ENCODE measurements at places on chromosomes 2 and 18.

GRCh38 chr2:181054256-181054655, 73.9 kb downstream of the UBE2E3 start:
- DNase-seq = no peak

GRCh38 chr2:102304268-102304667, 7.1 kb upstream of the IL1RL1 start:
- no peak for DNase-seq

GRCh38 chr2:230666446-230666845, 46.2 kb upstream of the CAB39 start:
- no peak for DNase-seq

DNA sequence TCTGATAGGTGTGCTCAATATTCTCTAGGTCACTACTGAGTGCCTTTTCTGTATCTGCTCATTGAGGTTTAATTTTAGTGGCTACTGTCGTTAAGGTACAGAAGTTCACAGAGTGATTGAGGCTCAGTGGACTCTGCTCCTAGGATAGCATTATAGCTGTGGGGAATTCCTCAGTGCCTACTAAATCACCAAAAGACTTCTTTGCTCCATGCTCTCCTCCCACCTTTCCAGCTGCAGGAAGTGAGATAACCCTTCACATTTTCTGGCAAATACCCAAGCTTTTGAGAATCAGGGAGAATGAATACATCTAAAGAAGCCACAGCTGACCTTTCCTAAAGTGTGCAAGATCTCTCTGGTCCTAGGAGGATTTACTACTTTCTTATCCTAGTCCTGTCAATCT, 95.2 kb upstream of the FSIP2 start:
- no peak for DNase-seq

- DNase-seq = no peak
These were observed 60.7 kb upstream of the PPM1B start for GRCh38 chr2:44107974-44108373.

DNA sequence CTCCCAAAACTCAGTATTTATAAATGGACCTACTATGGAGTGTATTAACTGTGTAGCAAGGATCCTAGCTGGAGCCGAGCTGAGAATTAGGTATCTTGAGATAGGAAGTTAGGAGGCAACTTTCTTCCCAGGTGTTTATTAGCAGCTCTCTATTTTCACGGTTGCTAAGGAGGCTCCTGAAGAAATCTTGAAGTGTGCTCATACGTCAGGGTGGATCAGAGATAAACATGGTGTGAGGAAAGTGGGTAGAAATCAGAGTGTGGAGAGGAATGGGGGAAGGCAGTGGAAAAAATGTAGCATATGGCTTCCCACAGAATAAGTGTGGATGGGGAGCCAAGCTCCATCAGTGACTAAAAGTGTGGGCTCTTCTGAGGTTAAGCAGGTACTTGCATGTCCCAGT, 104.3 kb downstream of the ABCA12 start:
- DNase-seq = no peak

DNA sequence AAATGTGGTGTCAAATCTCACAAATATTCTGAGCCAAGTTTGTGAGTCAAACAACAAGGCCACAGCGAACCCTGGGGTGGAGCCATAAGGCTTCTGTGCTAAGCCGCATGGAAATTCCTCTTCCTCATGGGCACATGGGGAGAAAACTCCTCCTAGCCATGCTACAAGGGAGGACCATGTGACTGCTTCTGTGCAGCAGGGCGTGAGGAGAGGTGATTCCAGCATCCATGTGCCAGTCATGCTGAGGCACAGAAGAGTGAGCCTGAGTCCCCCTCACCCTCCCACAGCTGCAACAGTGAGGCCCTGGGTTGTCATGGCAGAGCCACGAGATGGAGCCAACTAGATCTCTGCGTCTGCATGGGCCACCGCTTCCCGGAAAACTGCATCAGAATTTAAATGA, 488.8 kb upstream of the RAB6C start:
- no peak for DNase-seq

DNA sequence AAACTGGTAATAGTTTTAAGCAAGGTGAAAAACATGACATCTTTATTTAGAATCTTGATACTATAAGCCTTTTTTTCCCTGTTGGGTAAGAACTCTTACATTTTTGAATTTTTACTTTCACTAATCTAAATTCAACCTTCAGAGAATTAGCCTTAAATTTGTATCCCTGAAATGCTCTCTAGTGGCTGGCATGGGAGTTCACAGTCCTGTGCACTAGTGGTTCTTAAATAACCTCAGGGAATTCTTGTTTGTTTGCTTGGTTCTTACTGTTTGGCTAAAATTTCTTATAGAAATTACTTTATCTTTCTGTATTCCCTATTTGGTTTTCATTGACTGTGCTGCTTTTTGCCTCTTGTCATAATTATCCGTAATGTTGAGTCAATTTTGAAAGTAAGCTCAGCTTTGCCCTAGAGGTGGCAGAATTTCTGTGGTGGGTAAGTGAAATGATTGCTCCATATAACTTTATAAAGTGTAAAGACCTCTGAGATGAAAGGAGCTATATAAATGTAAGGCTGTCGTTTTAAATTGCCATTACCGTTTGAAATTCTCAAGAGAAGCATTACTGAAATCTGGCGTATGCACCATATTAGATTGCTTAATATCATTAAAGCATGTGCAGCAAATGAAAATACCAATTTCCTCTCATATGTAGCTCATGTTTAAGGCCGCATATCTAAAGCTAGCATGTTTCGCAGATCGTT, 391.3 kb upstream of the FIGN start:
- DNase-seq = peak; percentile 14

DNA sequence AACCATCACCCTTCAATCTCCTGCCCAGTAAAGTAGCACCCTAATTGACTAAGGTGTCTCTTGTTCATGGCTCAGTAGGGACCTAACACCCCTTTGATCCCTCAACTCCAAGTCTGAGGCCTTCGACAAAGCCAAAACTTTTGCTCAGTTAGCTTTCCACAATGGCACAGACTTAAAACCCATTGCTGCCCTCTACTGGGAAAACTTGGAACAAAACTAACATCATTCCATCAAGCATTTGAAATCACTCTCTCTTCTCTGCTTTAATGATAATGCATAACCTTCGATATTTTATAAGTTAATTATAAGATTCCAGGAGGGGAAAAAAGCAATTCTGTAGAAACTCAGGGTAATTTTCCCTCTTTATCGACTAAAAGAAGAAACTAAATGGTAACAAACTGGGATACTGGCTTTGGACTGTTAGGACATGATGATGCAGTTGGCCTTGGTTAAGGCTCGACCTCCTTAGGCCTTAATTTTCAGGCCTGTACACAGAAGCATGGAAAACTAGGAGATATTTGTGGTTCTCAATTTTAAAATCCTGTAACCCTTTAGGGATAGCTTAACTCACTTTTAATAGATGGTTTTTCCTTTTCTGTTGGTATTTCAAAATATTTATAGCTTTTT, 127.8 kb downstream of the STK39 start:
- peak; percentile 70 for DNase-seq

Data from Ammon's horn (tissue), 1 donor.